ENCODE measurements at places on chromosomes 2 and 18.

GRCh38 chr2:181005809-181006208, 25.4 kb downstream of the UBE2E3 start:
- DNase-seq: no peak

DNA sequence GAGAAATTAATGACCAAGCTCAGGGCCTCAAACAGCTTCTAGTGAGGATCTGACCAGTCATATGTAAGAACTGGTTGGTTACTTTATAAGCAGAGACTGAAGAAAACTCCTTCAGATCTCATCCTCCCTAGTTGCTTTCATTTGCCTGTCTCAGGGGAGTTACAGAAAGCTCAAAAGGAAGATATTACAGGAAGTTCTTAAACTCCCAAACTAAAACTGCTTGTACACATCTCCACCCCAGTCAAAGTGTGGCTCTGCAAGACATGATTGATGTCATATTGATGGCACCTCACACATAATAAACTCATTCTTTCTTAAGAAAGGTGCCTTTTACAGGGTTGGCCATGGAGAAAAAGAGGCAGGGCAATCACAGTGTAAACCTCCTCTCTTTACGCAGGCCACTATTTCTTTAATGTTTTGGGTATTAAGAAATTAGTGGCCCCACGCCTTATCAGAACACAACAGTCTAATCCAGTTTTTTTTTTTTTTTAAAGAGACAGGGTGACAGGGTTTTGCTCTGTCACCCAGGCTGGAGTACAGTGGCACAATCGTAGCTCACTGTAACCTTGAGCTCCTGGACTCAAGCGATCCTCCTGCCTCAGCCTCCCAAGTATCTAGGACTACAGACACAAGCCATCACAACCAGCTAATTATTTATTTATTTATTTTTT, 62.6 kb upstream of the STK17B start:
- DNase-seq: no peak

GRCh38 chr2:179444056-179444455, 179.4 kb upstream of the SESTD1 start:
- DNase-seq: no peak

DNA sequence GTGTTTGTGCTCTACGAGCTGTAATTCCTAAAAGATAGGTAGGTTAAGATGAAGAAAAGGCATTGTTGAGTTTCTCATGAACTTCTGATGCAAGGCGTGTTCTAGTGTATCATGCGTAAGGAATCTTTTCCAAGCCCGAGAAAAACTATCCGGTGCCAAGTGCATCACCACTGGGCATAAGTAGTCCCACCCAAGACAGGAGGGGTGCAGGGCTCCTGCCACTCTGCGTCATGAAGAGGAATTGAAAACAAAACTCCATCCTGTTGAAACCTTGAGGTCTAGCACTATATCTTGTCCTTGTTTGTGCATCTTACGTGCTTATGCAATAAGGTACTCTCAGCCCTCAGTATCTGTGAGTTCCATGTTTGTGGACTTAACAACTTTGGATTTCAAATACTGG, 45.7 kb downstream of the RAB31 start:
- DNase-seq: no peak

DNA sequence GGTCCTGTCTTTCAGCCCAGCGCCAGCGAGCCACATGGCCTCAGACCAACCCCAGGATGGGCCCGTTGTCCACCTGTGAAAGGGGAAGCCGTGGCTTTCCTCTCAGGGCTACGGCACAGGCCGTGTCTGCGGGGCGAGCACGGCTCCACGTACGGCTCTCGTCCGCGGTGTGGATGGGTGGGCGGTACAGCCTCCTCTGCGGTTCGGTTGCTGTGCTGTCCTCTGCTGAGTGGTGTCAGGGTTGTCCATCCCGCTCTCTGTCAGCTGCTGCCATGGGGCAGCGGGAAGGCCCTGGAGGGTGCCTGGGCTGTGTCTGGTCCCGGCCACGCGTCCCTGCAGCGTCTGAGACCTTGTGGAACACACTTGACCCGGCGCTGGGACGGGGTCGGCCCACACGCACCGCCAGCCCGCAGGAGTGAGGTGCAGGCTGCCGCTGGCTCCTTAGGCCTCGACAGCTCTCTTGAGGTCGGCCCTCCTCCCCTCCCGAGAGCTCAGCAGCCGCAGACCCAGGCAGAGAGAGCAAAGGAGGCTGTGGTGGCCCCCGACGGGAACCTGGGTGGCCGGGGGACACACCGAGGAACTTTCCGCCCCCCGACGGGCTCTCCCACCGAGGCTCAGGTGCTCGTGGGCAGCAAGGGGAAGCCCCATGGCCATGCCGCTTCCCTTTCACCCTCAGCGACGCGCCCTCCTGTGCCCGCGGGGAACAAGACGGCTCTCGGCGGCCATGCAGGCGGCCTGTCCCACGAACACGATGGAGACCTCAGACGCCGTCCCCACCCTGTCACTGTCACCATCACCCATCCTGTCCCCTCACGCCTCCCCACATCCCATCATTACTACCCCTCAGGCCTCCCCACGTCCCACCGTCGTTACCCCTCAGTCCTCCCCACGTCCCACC, 128.7 kb downstream of the NFATC1 start:
- no peak for DNase-seq

DNA sequence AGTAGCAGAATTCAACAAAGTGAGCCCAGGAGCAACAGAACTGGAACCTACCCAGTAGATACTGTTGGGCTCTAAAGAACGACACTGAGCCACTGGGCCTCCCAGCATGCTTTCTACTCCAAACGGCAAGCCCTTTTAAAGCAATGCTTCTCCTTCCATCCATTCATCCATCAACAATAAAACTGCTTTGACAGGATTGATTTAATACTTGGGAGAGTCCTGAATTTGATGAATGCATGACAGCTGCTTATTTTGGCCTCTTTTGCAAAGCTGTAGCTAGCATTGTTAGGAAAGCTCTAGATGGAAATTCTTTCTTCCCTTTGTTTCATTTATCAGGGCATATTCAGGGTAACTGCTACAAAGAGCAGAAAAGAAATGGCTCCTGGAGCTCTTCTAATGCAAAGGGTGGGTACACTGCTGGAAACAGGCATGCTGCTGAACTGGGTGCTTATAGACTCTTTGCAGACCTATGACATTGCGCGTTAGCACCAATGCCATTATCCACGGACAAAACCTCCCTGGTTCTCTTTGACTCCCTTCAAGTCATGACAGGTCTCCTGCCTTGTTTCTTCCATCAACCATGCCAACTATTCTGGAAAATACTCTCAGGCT, 138.4 kb upstream of the HNRNPA3 start:
- no peak for DNase-seq

DNA sequence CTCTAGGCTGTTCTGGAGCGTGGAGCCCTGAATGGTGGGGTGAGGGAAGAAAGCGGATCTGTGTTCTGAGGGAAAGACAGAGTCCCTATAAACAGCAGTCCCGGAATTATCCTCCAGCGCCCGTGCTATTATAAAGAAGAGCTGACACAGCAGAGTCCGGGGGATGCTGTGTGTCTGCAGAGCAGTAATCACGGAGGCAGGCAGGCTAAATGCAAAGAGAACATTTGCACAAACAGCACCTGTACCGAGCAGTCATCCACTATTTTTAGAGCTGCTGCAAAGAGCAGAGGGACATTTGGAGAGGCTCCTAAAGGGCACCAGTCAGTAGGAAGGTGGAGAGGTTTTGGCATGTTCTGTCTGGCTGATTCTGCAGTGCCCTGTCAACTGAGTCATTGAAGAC, 293.8 kb upstream of the SLC14A2 start:
- no peak for DNase-seq

GRCh38 chr18:67770520-67770919, 254.0 kb upstream of the DSEL start:
- no peak for DNase-seq

GRCh38 chr2:69017835-69018234, 4.9 kb downstream of the ANTXR1 start:
- no peak for DNase-seq

GRCh38 chr2:16666449-16666801, 791 bp upstream of the CYRIA start:
- DNase-seq: no peak

DNA sequence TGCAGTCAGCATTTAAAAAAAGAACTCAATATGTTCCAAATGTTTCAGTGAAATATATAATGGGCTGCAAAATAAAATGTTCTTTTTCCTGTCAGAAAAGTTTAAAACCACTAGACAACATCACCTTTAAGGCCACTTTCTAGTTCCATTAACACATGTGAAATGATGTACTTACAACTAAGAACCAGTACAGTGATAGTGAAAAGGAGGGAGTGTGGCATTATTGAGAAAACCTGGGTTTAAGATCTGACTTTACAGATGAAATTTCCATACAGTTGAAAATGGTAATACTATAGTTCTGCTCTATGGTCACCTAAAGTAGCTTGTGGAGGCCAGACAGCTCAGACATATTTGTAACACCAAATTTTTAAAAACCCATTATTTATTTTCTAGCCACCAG, 14.7 kb downstream of the MEX3C start:
- DNase-seq: no peak

GRCh38 chr2:46382331-46383112, 85.3 kb downstream of the EPAS1 start:
- DNase-seq: no peak

DNA sequence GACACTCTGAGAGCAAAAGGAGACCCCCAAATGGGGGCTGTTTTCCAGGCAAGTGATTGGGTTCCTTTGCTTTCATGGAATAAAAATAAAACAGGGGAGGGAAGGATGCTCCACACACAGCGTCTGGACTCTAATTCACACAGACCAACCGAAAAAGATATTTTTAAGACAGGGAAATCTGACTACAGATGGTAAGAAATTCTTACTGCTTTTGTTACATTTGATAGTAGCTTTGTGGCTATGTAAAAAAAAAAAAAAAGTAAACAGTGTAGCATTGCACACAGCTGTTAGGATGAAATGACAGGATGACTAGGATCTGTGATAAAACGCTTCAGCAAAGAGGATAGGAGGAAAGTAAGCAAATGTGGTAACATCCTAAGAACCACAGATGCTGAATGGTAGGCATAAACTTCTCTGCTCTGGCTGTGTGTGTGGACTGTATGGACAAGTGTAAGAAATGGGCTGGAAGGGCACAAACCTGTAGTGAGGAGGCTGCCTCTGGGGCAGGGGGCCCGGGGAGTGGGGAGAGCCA, 207.6 kb downstream of the ANAPC1 start:
- no peak for DNase-seq

- no peak for DNase-seq
These were observed 23.8 kb downstream of the GRHL1 start for GRCh38 chr2:9975328-9975727.

DNA sequence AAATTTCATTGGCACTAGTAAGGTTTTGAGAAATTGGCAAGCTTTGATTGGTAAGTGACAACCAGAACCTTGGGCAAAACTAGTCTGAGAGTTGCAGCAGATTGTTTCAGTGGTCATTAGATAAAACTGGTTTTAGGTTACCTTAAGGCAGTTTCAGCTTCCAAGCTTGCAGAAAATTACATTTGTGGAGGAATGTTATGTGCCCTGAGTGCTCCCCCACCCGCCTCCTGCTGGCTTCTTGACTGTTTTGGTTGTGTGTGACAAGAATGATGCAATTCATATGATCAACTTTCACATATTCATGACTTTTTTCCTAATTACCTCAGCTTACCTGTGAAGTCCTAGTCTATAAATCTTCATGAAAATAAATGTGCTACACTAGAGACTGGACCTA, 599.5 kb upstream of the ZNF804A start:
- no peak for DNase-seq

DNA sequence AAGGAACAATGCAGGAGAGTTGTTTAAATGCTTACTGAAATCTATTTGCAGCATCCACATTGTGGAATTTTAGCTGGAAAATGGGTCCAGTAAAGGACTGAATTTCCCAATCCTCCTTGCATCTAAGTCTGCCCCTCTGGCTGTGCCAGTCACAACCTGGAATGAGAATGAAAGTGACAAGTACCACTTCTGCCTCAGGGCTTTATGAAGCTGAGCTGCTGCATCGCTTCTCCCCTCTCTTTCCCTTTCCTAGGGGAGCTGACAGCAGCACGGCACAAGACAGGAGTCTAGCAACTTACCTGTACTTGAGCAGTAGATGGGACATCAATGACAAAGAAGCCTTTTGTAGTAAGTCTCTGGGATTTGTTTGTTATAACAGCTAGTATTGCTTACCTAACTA, 27.3 kb upstream of the THSD7B start:
- no peak for DNase-seq

GRCh38 chr2:486371-486770, 190.8 kb downstream of the TMEM18 start:
- DNase-seq: no peak

DNA sequence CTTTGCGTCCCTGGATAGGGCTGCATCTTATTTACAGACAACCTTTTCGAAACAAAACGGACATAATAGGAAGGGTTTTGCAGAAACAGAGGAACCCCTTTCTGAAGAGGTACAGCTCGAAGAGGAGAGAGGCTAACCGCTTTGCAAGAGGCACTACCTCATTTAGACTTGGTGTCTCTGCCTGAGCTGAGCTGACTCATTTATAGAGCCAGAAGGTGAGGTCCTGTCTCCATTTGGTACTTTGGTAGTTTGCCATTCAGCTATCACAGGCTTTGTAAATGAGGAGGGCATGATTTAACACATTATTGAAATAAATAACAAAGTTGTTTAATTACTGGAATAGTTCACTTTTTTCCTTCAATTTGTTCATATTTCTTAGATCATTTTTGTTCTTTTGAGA, 2.2 kb upstream of the NXPH2 start:
- no peak for DNase-seq

DNA sequence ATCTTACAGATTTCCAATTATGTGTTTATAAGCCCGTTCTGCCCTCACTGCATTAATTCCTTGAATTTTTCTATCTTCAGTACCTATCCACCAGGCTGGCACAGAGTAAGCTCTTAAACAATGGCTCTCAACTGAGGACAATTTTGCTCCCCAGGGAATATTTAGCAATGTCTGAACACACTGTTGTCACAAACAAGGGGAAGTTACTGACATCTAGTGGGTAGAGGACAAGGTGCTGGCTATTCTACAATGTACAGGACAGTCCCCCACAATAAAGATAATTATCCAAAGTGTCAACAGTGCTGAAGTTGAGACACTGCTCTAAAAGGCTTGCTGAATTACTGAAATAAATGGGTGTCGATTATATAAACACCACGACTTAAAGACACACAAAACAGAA, 5.0 kb downstream of the NDUFS1 start:
- no peak for DNase-seq

- DNase-seq: no peak
These were observed 419.0 kb downstream of the NUP35 start for GRCh38 chr2:183543222-183543621.

All from HFF-Myc (cell line).